ENCODE measurements at places on chromosomes 12 and 14.

DNA sequence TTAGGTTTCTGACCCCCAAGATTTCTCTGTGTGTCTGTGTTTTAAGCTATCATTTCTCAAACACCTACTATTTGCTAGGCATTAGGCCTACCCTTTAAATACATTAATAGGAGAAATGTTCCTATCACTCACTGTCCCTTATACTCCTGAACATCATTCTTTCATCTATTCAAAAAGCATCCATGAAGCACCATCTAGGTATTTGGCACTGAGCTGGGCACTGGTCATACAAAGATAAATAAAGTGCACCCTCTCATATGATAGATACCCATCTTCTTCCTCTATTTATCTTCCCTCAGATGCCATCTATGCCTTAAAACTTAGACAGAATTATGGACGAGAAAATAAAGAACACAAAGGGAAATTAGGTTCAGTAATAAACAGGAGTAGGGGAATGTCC lies 20.4 kb downstream of the SIX1 start:
- no peak for ATAC-seq

DNA sequence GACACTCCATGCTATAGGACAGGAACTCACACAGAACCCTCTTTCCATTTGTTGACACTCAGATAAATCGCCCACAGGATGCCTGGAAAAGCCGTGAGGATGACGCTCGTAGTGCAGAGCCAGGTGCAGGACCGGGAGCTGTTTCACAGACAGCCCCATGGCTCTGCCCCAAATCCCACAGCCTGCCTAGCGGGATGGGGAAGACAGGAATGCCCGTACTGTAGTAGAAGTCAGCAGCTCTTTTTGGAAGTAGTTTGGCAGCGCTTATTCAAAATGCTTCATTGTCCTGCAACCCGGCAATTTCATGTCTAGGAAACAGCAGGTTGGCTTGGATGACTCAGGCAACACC lies 41.6 kb downstream of the JAG2 start:
- no peak for ATAC-seq

- no peak for ATAC-seq
These were observed 220.8 kb upstream of the MYL2 start for GRCh38 chr12:111141205-111141604.

- no peak for ATAC-seq
These were observed 103.5 kb downstream of the CACNA1C start for GRCh38 chr12:2156333-2156732.

GRCh38 chr12:85927166-85927565 lies 53.1 kb downstream of the NTS start:
- ATAC-seq, result no peak

DNA sequence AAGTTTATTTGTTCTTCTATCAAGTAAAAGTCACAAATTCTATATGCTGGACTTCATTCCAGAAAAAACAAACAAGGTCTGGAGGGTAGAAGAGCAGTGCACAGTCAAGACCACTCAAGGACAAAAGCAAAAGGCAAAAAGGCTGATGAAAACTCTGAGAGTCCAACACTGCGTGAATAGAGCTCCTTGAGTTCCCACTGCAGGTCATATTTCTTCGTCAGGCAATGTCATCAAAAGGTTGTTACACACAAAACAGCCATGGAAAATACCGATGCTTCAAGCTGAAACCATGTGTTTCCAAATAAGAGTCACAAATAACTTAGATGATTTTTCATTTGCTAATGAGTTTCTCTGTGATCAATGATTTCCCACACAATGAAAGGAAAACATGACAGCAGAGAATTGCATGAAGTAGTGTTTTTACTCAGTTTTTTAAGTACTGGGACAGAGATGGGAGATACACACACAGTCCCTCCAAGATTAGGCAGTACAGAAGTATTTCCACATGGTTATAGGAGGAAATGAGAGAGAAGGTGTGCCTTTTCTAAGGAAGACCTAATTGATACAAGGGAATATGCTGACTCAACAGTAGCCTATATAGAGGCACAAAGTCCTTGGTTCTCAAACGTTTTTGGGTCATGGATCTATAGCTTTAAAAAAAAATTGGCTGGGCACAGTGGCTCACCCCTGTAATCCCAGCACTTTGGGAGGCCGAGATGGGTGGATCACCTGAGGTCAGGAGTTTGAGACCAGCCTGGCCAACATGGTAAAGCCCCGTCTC lies 177.7 kb downstream of the MED13L start:
- no peak for ATAC-seq

DNA sequence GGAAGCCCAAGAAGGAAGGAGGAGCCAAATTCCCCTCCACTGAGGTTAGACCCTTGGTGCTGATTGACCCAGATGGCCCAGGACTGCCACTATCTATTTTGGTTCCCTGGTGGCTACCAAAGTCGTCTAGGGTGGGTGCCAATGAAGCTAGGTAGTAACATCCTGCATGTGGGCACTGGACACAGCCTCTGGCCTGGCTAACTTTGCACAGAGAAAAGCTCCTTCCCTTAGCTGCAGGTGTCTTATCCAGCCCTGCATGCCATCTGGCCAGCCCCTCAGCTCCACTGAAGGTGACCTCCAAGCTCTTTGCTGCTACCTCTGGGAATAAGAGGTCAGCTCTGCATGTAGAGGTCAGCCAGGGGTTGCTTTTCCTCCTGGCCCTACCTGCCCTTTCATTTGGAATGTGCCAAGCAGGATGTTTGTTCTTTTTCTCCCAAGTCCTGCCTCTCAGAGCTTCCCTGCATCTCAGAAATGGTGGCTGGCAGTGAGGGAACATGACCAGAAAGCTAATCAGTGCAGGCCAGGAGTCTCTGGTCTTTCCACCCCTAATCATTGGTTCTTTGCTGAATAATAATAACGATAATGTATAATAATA lies 34.0 kb downstream of the JDP2 start:
- ATAC-seq, result no peak

GRCh38 chr14:54356172-54356571 lies 40.6 kb upstream of the CDKN3 start:
- ATAC-seq, result peak; percentile 70

DNA sequence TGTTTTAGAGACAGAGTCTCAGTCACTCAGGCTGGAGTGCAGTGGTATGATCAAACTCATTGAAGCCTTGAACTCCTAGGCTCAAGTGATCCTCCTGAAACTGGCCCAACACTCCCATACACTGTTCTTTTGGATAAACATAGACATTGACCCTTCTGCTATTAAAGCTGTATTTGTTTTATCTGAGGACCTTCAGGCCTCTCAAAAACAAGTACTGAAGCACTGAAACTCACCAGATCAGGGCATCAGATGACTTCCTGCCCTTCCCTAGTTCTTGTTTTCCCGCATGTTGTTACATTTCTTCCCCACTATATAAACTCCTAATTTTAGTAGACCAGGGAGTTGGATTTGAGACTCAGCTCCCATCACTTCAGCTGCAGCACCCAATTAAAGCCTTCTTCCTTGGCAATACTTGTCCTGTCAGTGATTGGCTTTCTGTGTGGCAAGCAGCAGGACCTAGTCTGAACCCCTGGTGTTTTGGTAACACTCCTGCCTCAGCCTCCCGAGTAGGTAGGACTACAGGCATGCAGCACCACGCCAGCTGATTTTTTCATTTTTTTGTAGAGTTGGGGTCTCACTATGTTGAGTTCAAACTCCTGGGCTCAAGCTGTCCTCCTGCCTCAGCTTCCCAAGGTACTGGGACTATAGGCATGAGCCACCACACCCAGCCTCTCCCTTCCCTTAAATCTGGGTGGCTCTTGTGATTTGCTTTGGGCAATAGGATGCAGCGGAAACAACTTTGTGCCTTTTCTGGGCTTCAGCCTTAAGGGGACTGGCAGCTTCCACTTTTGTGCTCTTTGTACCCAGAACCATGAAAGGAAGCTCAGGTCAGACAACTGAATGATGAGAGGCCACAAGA lies 12.5 kb upstream of the IFT81 start:
- ATAC-seq, result no peak

GRCh38 chr12:57027011-57027804 lies 10.9 kb upstream of the TAC3 start:
- no peak for ATAC-seq

DNA sequence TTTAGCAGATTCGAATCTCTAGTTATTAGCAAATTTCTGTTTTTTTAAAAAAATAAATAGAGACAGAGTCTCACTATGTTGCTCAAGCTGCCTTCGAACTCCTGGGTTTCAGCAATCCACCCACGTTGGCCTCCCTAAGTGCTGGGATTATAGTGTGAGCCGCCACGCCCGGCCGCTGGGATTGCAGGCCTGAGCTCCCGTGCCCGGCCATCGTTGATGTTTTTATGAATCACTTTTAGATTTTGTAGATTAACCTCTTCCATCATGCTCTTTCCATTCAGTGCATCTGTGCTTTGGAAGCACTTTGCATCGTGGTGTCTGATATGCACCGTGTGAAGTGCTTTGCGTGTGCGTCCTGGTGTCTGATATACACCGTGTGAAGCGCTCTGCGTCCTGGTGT lies 20.9 kb downstream of the PGAM5 start:
- ATAC-seq, result no peak

DNA sequence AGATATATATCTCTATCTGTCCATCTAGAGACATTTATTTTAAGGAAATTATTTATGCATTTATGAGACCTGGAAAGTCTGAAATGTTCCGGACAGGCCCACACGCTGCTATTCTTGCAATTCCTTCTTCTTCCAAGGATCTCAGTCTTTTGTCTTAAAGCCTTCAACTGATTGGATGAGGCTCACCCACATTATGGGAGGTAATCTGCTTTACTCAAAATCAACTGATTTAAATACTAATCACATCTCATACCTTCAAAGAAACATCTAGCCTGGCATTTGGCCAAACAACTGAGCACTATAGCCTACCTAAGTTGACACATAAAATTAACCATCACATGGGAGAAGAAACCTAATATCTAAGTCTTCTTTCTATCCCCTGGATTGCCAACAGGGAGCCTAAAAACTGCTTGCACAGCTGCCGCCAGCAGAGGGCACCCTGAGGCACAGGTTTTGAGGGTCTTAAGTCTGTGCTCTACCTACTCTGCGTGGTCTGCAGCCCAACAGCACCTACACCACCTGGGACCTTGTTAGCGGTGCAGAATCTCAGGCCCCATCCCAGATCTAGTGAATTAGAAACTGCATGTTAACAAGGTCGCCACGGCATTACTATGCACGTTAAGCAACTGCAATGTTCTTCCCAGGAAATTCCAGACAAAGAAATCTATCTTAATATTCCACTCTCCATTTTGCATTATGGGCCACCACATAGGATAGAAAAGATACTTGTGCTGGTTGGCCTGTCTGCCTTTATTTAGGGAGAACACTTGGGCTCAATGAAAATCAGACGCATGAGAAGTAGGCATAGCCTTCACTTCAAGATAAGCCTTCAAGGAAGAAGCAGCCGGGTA lies 249.7 kb downstream of the FOXG1 start:
- peak; percentile 74 for ATAC-seq

GRCh38 chr12:26121323-26122060 lies 3.3 kb downstream of the BHLHE41 start:
- ATAC-seq, result no peak
